CD4-positive, alpha-beta T cell treated with Interleukin-2 at 100 ng/mL for 4 hours (primary cell): ENCODE measurements at places on chromosomes 2 and 18.
A peak's percentile ranks its signal among the peaks of the same experiment; 100 is the strongest.

DNA sequence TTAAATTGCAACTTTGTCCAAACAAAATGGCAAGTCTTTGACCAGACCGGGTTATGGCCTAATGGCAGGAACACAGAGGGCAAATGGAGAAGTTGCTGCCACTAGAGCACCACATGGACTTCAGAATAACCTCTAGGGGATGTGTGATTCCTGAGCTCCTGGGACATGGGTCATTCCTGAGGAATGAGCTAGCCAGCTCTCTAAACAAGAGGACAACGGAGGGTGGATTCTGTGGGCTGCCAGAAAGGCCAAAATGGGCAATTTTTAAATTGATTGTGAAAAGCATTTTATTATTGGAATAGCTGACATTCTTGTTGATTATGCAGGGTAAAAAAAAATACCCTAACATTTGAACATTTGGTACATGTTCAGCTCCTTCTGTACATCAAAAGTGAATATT is 109.8 kb upstream of the FZD5 start:
- DNase-seq = no peak

DNA sequence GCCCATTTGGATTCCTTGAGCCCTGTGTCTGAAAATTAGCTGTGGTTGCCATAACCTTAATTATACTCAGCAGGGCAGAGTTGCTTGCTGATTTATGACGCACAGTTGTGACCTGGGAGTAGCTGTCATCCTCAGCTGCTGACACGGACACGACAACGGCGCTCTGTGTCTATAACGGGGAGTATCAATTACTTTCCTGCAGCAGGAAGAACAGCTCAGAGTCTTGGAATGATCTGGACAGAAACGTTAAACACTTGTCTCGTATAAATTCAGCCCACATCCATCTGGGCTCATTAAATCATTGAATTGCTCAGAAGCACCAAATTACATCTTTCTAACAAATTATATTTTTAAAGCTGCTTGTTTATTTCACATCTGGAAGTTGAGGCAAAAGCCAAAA is 116.3 kb downstream of the SEPTIN10 start:
- DNase-seq = no peak

GRCh38 chr18:9796935-9797549 is 88.7 kb upstream of the TXNDC2 start:
- DNase-seq = no peak

DNA sequence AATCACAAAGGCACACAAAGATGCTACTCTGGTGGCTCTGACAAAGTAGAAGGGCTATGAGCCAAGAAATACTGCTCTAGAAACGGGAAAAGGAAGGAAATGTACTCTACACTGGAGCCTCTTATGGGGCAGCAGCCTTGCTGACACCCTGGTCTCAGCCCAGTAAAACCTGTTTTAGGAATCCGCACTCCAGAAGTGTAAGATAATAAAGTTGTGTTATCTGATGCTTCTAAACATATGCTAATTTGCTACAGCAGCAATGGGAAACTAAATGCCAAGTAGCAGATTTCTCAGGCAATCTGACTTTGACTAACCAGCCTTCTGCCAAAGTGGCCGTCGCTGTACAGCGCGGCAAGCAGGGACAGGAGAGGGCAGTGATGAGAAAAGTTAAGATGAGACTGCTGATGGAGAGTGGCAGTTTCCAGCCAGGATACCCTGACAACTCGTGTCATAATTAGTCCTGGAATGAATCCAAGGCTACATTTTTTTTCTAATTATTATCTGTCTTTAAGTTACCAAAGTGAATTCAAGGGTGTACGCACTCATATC is 99.0 kb downstream of the NETO1 start:
- no peak for DNase-seq

DNA sequence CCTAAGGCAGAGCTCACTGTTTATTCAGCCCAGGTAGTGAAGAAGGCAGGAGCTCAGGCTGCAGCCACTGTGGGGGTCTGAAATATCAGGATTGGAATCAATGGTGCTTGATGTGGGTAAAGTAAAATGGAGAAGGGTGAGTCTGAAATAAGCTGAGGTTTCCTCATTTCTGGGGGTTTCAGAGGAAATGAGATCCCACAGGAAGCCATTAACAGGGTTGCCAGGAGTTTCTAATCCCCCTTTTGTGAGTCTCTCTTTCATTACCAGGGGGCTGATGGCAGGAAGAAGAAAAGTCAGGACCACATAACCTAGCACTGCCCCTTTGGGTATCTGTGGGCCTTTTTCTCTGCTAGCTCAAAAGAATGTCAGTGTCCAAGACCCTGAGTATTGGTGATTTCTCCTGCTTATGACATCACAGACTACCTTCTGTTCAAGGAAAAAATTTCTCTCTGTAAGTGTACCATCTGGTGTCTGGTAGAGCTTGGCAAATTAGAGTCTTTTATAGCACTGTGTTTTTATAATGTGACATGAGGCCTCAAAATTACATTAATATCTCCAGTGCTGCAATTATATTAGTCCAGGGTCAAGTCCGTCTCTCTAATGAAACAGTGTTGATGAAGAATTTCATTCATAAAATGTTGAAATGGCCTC is 56.0 kb downstream of the LBH start:
- no peak for DNase-seq

GRCh38 chr2:3759331-3759730 is 56.0 kb downstream of the DCDC2C start:
- no peak for DNase-seq

GRCh38 chr2:81853341-81853740 is 1548.8 kb upstream of the LRRTM1 start:
- DNase-seq = no peak

DNA sequence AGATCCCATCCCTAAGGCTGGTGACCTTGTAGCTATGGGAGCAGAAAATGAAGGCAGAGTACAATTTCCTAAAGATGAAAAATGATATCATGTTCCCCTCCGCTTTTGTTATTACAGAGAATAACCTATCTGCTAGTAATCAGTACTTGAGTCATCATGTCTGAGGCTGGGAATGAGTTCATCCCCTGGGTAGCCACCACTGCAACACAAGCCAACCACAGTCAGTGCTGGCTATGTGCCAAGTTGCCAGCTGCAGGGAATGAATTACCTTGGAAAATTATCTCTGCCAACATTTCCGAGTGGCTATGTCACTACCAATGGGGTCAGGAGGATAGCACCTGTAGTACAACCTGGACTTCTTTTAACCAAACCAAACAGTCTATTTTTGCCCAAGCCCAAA is 1094.7 kb upstream of the DDX18 start:
- no peak for DNase-seq

GRCh38 chr2:232240906-232241305 is 137.6 kb upstream of the ALPP start:
- no peak for DNase-seq

DNA sequence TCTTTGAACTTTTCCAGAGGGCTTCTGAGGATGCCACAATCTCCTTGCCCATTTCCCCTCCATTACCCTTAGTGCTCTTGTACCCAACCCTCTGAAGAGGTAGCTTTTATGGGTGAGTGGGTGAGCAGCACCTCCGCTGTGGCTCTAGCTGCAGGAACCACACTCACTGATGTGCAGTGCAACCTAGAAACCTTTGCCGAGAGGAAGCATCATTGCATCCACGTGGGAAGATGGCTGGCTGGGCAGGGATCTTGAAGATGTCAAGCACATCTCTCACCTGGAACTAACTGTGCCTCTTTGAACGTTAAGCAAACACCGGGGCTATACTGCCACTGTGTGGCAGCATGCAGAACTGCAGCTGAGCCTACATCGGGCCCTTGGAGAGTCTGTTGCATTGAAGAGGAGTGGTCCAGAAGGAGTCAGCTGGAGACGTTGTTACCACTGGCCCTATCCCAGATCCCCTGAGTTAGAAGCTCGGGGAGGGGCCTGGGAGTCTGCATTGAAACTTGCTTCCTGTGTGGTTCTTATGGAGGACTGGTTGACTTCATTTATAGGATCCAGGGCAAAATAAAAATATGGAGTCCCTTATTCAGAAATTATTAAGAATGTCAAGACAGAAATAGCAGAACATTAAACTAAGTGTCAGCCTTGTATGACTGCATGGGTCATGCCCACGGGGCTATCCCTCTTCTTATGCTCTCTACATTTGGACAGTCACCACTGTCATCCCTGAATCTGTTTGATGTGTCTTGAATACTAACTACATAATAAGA is 28.7 kb downstream of the IGFBP5 start:
- peak; percentile 67 for DNase-seq

DNA sequence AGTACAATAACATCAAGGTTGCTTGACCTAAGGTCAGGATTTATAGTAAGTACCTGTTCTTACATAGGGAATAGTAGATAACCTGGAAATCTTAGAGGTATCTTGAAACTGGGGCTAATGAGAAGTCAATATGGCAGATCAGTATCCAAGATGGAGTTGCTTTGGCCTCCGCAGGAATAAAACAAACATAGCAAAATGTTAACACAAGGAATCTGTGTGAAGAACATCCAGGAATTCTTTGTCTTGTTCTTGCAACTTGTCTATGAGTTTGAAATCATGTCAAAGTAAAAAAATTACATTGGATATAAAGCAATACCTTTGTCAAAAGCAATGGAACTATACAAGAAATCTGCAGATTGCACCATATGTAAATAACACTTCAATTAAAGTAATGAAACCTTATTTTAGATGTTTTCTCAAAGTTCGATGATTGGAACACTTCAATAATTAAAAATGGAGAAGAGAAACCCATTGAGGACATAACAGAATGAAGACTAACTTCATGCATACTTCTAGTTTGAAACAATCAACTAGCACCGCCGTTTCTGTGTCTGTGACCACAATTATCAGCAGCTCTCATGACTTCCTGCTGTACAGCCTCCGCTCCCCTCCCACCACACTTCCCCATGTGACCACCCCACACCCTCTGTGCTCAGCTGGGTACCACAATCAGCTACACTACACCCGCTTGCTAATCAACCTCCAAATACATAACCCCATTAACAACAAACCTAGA is 27.6 kb downstream of the C2orf76 start:
- peak; percentile 51 for DNase-seq

GRCh38 chr2:169143998-169144397 is 74.6 kb downstream of the DHRS9 start:
- no peak for DNase-seq

DNA sequence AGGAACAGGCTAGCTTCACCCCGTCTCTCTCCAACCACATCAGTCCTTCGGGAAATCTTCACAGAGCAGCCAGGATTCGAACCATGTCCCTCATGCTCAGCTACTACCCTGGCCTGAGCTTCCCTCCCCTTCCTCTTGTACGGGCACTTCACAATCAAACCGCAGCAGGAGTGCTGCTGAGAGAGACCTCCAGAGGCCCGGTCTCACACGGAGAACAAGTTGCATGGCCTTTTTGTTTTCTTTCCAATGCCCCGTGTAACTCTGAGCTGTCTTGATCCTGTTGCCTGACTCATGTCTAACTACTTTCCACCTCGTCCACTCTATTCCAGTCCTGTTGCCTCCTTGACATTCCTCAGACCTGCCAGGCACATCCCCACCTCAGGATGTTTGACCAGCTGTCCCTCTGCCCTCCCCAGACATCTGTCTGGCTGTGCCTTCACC is 25.4 kb downstream of the FBLN7 start:
- no peak for DNase-seq

DNA sequence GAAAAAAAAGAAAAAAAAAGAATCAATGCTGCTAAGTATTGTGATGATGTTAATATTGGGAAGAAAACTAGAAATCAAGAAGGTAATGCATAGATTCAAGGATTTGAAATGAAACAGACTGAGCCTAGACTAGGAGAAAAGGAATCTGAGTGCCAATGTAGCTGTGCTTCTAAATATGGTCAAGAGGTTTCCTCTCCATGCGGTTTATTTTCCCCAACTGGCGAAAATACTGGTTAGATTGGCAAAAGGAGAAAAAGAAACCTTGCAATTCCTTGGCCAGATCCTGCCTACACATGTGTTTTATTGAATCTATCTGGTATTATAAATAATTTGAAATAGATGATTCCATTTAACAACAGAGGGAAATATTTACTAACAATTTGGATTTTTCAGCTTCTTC is 5.7 kb downstream of the SCN3A start:
- no peak for DNase-seq

- DNase-seq = no peak
Measured at GRCh38 chr2:216652566-216652965, 19.3 kb downstream of the IGFBP2 start.

DNA sequence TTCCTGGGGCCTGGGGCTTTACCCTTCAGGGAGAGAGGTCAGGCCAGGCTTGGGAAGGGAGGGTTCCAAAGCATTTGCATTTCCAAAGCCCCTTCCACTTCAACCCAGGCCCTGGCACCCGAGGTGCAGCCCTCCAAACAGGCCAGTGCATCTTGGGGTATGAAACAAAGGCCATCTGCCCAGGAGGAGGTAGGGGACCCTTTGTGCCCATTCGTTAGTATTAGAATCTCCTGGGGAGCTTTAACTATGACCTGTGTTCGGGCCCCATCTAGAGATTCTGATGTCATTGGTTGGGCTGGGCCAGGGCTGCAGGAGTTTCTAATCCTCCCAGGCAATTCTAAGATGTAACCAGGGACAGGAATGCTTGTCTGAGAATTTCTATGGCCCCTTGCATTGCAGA is 73.6 kb downstream of the CIB4 start:
- DNase-seq = no peak

GRCh38 chr2:224984637-224985036 is 57.6 kb downstream of the DOCK10 start:
- DNase-seq = no peak

DNA sequence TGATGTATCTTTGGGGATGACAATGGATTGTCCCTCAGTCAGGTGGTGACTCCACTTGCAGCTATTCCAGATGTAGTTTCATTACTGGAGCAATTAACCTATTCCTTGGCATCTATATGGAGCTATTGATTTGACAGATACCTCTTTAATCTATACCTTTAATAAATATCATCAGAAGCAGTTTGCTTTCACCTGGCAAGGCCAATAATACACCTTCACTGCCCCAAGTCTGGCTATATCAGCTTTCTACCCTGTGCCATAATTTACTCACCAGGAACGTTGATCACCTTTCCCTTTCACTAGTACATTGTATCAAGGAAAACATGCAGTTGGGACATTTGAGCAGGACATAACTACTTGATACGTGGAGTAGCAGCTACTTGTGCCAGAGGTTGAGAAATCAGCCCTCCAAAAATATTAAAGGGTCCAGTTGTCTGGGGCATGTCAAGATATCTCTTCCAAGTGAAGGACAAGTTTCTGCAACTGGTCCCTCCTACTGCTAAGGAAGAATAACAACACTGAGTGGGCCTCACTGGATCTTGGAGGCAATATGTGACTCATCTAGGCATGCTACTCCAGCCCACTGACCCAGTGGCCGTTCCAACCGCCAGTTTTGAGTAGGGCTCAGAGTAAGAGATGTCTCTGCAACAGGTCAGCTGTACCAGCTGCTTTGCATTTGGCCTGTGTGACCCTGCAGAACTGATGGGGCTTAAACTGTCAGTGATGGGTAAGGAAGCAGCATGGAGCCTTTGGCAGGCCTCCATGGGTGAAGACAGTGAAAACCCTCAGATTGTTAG is 67.0 kb downstream of the PSMG2 start:
- DNase-seq = no peak
